ENCODE measurements at places on chromosomes 5 and 9.

DNA sequence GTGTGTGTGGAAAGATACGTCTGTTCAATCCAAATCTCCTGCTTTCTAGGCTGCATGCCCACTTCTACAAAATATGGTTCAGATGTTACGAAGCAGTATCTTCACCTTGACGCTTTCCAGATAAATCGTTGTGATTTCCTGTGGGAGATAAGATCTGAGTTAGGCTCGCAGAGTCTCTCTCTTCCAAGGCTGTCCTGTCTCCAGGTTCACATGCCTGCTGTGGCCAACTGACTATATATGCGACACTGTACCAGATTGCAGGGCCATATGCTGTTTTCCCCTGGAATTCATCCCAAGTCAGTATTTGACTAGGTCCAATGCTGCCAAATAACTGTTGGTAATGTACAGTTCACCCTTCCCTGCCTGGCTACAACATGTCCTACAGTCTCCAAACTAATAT lies 47.9 kb downstream of the TMEM252 start:
- DNase-seq, result no peak

GRCh38 chr5:172129256-172129910 lies 58.6 kb downstream of the STK10 start:
- no peak for DNase-seq

GRCh38 chr9:14423815-14424261 lies 109.9 kb upstream of the NFIB start:
- no peak for DNase-seq

GRCh38 chr9:93126825-93127368 lies 7.2 kb downstream of the NINJ1 start:
- DNase-seq, result no peak

DNA sequence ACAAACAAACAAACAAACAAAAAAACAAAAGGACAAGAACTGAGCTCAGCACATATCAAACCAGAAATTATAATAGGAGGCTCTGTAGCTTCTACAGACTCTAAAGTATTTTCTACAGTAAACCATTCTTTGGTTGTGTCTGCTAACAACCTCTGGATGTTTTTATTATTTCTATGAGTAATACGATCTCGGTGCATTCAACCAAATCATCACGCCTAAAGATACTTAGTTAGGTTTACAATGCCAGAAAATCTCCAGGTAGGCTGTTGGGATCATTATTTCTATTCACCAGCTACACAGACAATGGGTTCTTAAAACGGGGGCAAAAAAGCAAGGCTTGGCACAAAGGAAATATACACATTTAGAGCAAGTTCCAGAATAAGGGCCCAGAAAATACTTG lies 41.6 kb upstream of the ALDOB start:
- DNase-seq, result no peak

GRCh38 chr5:73940026-73940425 lies 314.0 kb downstream of the ARHGEF28 start:
- DNase-seq, result no peak

DNA sequence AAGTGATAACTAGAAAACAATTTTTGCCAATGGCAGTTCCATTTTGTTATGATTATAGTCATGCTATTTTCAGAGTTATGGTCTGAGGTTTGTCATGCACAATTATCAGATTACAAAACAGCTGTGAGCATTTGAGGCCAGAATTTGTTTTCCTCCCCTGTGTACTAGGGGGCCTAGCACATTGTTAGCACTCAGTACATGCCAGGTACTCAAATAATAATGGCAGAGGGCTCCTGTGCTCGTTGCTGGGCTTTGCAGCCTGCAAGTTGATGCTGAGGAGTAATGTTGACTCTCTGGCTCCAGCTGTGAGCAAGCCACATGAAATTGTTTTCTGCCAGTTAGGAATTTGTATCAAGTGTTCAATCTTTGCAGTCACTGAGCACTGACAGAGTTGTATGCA lies 6.9 kb downstream of the DNAI1 start:
- no peak for DNase-seq

- no peak for DNase-seq
These were observed 1.9 kb upstream of the NRARP start for GRCh38 chr9:137303893-137304382.

DNA sequence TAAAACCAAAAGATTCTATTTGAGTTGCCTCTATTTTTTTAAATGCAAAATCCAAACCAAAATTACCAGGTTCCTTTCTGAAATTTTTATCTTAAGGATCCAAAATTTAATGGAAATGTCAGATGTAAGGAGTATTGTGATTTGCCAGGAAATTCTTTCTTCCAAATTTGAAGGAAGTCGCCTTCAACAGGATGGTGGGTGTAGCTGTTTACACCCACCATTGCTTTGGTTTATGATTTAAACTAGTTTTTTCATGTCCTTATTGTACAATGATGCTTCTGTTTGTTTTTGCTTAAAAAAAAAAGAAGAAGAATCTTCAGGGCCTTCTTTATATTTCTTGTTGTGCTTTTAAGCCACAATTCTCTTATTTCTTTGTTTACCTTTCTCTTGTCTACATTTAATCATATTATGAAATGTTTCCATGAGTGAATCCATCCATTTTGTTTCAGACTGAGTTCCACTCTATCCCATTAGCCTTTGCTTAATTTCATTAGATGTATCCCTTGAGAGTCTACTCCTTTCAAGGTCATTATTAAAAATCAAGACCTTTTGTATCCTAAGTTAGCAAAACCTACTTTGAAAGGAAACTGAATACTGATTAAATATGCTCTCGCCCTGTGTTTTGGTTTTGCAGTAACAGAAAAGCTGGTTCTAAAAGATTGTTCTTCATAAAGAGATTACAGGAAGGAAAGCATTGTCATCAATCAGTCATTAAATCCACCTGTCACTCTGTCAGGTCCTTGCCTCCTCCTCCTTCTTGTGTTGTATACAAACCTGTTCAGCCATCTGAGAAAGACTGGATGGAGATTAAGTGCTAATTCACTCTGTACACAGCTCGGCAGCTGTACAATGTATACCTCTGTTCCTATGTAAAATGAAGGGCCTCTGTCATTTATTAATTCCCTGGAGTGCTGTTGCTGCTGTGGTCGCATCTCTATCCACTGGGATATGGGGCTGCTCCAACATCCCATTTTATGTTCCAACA lies 45.5 kb upstream of the SLC2A8 start:
- no peak for DNase-seq

- no peak for DNase-seq
These were observed 509.1 kb downstream of the RASEF start for GRCh38 chr9:82553654-82554366.

GRCh38 chr5:76983468-76983867 lies 30.6 kb downstream of the CRHBP start:
- DNase-seq, result no peak

GRCh38 chr5:89263846-89264245 lies 380.9 kb upstream of the MEF2C start:
- DNase-seq, result no peak

DNA sequence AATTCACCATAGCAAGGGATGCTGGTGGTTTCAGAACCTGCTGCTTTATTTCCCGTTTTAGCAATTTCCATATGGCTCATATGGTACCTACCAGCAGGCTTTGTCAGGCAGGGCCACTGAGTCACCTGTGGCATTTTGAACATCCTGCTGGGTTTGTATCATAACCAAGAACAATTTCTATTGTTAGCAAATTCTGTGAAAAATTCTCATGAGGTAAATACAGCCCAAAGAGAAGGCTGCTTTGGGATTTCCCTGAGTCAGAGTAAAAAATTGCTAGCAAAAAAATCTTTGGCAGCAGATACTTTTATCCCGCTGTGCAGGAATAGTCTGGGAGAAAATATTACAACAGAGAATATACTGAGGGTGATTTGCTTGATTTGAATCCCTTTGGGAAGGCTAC lies 52.7 kb downstream of the PRR16 start:
- DNase-seq, result no peak

DNA sequence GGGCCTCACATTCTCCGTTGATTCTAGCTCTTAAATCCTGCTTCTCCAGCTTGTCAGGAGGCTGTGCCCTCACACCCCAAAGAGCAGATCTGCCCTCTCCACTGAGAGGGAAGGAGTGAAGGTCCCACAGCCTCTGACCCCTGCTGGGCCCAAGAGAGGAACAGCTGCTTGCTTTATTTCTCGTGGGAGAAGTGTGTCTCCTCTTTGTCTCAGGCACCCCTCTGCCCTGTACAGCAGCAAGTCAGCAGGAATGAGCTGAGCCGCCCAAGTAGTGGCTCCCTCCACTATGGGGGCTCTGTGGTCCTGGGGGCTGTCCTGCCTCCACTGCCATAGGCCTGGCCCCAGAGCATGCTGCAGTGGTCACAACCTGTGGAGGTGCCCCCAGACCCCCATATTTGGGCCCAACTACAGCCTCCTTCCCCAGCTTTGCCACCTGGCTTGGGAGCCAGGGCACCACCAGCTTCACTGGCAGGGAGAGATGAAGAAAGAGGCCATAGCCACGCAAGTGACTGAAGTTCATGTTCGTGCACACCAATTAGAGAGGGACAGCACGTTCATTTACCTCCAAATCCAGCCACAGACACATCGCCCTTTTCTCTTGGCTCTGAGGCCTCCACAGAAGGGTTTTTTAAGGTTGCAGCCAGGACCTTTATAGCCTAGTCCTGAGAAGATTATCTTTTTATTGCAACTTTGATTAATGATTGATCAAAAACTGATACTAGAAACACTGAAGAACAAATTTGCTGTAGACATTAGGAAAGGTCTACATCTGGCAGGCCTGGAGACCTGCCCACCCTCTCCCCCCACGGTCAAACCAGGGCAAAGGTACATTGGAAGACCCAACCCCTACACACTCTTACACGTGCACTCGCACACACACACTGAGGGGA lies 27.5 kb downstream of the IRF1 start:
- DNase-seq, result no peak

- DNase-seq, result no peak
These were observed 26.7 kb downstream of the NKX2-5 start for GRCh38 chr5:173208296-173208695.

- DNase-seq, result peak; percentile 31
These were observed at the start of gene GABRB2 for GRCh38 chr5:161546470-161547301. Gene GABRB2 (minus strand): TSS chr5:161546725. CDS start chr5:161546643, 82 bp downstream.

- no peak for DNase-seq
These were observed 11.0 kb upstream of the CCDC171 start for GRCh38 chr9:15541872-15542271.

- no peak for DNase-seq
These were observed 399.5 kb downstream of the ENC1 start for GRCh38 chr5:74240783-74241750.

GRCh38 chr9:108168236-108168850 lies 678.8 kb upstream of the KLF4 start:
- DNase-seq, result no peak

DNA sequence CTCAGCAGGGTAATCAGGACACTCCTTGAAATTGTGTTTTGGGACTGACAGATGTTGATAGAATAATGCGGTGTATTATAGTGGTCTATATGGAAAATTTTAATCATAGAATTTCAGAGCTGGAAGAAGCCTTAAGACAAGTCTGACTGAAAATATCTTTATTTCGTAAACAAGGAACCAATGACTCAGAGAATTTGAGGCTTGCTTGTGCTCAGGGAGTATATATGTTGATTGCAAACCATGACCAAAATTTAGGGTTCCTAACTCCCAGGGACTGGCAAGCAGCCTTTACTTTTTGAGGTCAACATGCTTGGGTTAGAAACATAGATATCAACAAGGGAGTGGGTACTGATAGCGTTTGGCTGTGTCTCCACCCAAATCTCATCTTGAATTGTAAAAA lies 287.2 kb downstream of the CD180 start:
- no peak for DNase-seq

DNA sequence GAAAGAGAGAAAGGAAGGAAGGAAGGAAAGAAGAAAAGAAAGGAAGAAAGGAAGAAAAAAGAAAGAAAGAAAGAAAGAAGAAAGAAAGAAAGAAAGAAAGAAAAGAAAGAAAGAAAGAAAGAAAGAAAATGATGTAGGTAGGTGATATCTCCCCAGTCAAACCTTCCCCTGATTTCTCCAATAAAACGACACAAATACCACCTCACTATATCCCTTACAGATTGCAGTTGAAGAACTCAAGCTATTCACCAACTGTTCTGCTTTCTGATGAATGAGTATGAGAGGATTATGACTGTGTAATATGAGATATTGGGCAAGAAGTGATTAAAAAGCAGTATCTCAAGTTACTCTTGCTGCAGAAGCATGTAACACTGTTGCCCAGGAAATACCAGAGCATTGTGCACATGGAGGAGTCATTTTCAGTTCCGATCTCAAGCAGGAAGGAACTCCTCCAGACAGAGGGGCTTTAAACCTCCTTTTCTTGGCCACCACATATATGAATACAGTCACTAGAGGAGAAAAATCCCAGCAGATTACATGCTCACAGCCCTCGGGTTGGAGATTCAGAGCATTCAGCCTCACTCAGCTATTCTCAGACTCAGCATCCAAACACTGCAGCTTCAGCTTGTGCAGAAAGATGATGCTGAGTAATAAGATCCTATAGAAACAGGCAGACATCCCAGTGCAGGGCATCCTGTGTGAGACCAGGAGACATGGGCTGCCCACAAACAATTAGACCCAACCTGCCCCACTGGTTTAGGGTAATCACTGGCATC lies 61.4 kb downstream of the UGCG start:
- DNase-seq, result no peak

DNA sequence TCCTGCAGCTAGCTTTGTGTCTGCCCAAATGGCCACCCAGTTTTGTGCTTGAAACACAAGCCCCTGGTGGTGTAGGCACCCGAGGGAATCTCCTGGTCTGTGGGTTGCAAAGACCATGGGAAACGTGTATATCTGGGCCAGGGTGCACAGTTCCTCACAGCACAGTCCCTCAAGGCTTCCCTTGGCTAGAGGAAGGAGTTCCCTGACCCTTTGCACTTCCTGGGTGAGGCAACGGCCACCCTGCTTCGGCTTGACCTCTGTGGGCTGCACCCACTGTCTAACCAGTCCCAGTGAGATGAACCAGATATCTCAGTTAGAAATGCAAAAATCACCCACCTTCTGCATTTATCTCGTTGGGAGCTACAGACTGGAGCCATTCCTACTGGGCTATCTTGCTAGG lies 865.0 kb upstream of the ACO1 start:
- DNase-seq, result no peak

DNA sequence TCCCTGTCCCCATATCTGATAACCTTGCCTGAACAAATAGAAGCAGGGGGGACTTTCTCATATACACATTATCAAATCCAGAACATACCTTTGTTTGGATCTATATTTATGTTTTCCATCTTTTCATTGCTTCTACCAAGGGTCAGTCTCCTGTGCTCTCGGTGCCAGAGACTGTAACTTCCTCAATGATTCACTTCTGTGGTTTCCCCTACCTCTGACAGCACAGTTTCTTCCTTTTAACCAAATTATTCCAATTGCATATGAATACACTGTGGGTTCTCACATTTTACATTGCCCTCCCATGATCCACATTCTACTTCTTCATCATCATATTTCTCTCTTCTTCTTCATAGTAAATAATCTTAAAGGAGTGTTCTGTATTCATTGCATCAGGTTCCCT lies 32.2 kb downstream of the NMUR2 start:
- no peak for DNase-seq

GRCh38 chr5:5494489-5495402 lies 72.3 kb downstream of the ICE1 start:
- peak; percentile 80 for DNase-seq

All from HEK293T (cell line).